Upper lobe of left lung (tissue), 6 donors: ENCODE measurements at places on chromosomes 1 and 21. TPM values are rescaled to one million over a fixed set of nuclear protein-coding genes. Genes with fewer than 3 reads are reported as not detected.

Gene SH2D2A
- total RNA-seq: 8.4 TPM

GRCh38 chr1:27564710-27565649 is 39.0 kb downstream of the AHDC1 start:
- no peak overlapping the region for H3K4me3 ChIP-seq
- no peaks in the 10 kb centered on the region for H3K36me3 ChIP-seq
- no peaks in the 10 kb centered on the region for H3K27me3 ChIP-seq
- peaks cover 77% of the 10 kb centered on the region for H3K4me1 ChIP-seq
- peak overlapping the region; percentile 74 for H3K27ac ChIP-seq

- H3K36me3 ChIP-seq: no peaks in the 10 kb centered on the region
- no peak overlapping the region for H3K4me3 ChIP-seq
- no peaks in the 10 kb centered on the region for H3K4me1 ChIP-seq
- H3K27ac ChIP-seq: no peak overlapping the region
These were observed 19.0 kb upstream of the SLC6A9 start for GRCh38 chr1:44050261-44050660.

GRCh38 chr21:44815852-44816628 is 1.8 kb downstream of the SUMO3 start:
- peaks cover 16% of the 10 kb centered on the region for H3K4me1 ChIP-seq
- H3K27me3 ChIP-seq: no peaks in the 10 kb centered on the region
- no peak overlapping the region for H3K4me3 ChIP-seq
- no peak for DNase-seq
- H3K27ac ChIP-seq: no peak overlapping the region
